Amygdala (tissue), 56 donors: ENCODE measurements at places on chromosomes 5 and 9.

DNA sequence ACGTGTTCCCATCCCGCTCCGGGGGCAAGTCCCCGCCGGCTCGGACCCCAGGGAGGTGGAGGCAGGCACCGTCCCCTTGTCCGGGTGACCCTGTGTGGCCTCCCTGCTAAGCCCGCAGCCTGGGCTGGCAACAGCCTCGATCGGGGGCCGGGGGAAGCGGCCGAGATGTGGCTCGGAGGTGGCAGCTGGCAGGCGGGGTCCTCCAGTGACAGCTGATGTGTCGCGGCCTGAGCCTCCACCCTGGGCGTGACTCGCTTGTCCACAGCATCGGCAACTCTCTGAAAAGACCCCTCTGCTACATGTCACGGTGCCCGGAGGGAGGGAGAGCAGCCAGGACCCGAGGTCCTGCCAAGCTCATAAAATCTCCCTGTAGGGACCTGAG lies 124.8 kb upstream of the IRX4 start:
- no peak for DNase-seq

DNA sequence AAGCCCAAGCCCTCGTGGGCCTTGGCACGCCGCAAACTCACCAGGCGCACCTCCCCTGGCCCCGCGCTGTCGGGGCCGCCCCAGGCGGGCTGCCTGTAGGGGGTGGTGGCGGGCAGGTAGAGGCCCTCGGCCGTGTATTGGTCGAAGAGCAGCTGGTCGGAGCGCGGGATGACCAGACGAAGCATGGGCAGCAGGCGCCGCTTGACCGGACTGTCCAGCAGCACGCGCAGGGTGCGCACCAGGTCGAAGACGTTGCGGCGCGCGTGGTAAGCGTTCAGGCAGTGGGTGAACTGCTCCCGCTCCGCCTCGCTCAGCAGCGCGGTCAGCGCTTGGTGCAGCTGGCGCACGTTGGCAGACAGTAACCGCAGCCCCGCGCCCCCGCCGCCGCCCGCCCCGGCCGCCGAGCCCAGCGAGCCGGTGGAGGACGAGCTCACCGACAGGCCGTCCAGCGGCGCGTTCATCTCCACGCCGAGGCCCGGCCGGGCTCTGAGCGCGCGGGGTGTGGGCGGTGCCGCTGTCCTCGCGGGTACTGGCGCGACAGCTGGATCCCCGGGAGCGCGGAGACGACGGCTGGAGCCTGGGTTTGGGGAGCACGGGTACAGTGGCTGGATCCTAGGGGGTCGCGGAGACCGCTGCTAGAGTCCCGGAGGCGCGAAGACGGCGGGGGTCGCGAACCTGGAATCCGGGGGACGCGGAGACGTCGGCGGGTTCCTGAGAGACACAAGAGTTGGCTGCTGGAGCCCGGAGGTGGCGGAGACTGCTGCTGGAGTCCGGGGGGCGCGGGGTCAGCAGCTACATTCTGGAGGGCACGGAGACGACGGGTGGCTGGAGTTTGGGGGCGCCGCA lies 709 bp downstream of the WHRN start:
- no peak for DNase-seq

DNA sequence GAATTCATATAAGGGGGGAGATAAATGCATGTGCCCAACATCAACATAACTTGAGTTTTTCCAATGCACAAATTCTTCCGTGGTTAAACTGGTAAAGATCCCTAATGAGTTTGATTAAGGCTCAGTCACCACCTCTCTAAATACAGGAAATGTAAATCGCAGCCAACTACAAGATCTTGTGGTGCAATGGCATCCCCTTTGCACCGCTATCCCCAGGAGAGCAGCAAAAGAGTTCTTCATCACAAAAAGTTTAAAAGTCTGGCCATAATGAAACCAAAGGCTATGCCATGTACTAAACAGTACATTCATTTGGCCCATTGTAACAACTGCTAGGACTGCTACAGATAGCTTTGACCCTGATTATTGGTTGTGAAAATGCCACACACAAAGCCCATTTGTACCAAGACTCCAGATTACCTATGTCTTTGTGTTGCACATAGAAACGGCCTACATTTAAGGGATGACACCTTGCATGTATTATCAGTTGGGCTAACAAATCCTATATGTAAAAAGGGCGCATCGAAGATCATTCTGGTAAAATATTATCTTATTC lies 44.5 kb downstream of the ZNF608 start:
- DNase-seq: no peak

DNA sequence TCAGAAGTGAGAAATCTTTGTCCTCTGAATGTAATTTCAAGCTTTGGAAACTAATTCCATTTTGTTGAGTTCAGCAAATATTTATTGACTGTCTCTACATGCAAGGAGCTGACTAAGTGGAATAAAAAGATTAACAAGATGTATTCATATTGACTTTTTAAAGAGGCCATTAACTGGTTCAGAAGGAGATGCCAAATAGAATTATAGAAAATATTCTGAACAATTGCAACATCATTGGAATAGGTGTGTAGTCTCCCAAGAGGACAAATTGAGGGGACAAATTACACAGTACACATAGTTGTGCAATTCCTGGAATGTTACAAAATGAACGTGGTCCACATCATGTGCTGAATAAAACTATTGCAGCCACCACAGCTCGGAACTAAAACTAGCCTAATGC lies 224.2 kb downstream of the NPR3 start:
- no peak for DNase-seq

GRCh38 chr9:25225938-25226760 lies 452.1 kb downstream of the TUSC1 start:
- no peak for DNase-seq

- no peak for DNase-seq
These were observed 1384.3 kb upstream of the WWC1 start for GRCh38 chr5:166906991-166907713.

GRCh38 chr5:117665121-117665520 lies 1090.5 kb upstream of the SEMA6A start:
- no peak for DNase-seq

- no peak for DNase-seq
These were observed 290.6 kb downstream of the PIK3R1 start for GRCh38 chr5:68505917-68506860.

- peak; percentile 17 for DNase-seq
These were observed 74.4 kb downstream of the SLC28A3 start for GRCh38 chr9:84266087-84266561.

DNA sequence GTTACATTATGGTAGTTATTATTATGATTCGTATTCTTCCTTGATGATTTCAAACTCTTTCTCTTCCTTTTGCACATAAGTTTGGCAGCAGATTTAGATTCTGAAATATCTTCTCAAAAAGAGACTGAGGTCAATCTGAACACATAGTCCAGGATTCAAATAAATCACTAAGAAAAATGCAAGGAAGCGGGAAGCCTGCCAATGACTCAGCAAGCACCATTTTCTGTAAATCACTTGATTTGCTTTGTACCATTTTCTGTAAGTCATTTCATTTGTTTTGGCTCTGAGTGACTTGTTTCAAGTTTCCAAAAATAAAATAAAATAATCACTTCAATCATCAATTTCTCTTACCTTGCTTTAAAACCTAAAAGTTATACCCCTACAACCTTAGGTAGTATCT lies 24.6 kb upstream of the GLIS3 start:
- no peak for DNase-seq

- DNase-seq: no peak
These were observed 6.7 kb upstream of the C5orf63 start for GRCh38 chr5:127079994-127080491.

GRCh38 chr5:157651623-157652376 lies 438 bp downstream of the SOX30 start:
- DNase-seq: no peak

- DNase-seq: no peak
These were observed 52.2 kb upstream of the TUT7 start for GRCh38 chr9:86406366-86406765.

- DNase-seq: no peak
These were observed 198.9 kb downstream of the TAF11L14 start for GRCh38 chr5:17832949-17833745.

DNA sequence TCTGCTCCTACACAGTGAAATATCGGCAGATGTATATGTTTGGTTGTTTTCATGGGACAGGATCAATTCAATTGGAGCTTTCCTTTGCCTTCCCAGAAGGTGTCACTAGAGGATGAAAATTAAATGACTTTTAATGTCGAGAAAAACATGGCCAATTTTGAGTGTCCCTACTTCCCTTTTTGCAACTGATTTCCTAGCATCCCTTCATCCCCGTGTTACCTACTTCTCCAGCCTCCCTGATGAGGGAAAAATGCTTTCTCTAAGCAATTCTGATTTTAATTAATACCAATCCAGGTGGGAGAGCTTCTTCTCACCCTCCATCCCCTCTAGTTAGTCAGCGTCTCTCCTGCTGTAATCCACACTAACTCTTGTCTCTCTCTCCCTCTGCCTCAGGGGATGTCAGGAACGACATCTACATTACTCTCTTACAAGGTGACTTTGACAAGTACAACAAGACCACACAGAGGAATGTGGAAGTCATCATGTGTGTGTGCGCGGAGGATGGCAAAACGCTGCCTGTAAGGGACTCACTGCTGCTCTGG lies 64.9 kb downstream of the DOCK2 start:
- DNase-seq: no peak

GRCh38 chr9:83511051-83511450 lies 27.1 kb downstream of the FRMD3 start:
- no peak for DNase-seq

- DNase-seq: no peak
These were observed 5.6 kb downstream of the HRH2 start for GRCh38 chr5:175663186-175664184.

GRCh38 chr5:67146574-67146973 lies 50.0 kb downstream of the CD180 start:
- DNase-seq: no peak

DNA sequence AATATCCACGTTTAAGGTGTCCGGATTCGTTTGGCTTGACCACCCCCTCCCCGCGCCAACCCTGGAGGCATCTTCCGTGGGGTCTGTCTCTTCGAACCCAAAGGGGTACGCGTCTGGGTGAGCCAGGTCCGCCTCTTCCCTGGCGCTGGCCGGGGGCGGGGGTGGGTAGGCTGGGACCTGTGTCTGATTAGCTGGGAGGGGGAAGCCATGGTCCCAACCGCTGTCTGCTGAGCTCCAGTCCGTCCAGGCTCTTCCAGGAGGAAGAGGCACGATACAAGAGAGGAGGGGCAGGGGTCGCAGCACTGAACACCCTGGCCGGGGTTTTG lies at the start of gene LVRN:
Gene LVRN, plus strand, starts transcription at position 237 of the 326 bp plus-strand sequence. CDS start 143 bp downstream, outside the sequence.
- no peak for DNase-seq

DNA sequence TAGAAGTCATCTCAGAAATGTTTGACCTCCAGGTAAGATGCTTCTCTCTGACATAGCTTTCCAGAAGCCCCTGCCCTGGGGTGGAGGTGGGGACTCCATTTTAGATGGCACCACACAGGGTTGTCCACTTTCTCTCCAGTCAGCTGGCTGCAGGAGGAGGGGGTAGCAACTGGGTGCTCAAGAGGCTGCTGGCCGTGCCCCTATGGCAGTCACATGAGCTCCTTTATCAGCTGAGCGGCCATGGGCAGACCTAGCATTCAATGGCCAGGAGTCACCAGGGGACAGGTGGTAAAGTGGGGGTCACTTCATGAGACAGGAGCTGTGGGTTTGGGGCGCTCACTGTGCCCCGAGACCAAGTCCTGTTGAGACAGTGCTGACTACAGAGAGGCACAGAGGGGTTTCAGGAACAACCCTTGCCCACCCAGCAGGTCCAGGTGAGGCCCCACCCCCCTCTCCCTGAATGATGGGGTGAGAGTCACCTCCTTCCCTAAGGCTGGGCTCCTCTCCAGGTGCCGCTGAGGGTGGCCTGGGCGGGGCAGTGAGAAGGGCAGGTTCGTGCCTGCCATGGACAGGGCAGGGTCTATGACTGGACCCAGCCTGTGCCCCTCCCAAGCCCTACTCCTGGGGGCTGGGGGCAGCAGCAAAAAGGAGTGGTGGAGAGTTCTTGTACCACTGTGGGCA lies 642 bp downstream of the CSF2 start:
- DNase-seq: no peak

GRCh38 chr9:19022206-19022605 lies 10.8 kb downstream of the SAXO1 start:
- no peak for DNase-seq

DNA sequence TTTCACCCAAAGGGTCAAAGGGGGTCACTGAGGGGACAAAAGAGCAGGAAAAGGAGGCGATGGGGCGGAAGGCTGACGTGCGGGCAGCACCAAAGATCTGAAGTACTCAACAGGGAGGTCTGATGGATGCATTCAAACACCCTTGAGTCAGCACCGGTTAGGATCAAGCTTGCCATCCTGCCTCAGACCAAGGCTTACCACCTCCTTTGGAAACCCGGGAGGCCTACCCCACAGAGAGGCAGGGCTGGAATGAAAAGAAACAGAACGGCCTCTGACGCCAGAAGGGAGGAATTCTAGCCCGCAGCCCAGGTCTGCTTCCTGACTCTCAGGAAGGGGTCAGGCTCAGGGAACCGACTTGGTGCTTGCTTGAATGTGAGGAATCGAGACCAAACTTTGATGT lies 125.6 kb downstream of the PAPPA start:
- DNase-seq: no peak

DNA sequence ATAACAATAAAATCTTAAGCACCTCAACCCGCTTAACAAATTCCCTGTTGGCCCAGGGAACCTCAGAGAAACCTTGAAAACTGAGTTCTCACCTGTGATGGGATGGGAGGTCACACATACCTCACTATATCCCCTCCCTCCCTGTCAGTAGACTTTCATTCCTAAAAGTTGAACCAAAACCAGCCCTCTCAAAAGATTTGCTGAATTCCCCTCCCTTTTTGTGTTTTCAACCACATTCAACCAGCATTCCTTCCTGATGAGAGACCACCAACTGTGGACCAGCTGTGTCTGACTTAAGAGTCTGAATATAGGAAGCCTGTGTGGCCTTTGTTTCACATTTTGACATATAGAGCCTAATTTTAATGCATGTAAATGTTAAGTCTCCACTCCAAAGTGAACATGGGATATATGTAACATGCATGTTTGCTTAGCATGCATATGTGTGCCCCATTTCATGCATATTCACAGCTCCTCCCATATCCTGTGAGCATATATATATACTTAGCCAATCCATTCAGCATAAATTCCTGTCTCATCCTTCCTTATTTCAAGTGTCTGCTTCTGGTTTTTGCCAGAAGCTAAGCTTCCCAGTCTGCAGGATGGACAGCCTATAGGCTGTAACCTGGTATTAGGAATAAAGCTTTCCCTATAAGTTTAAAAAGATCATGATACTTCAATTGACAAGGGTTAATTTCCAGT lies 604.6 kb downstream of the PTPRD start:
- DNase-seq: no peak

DNA sequence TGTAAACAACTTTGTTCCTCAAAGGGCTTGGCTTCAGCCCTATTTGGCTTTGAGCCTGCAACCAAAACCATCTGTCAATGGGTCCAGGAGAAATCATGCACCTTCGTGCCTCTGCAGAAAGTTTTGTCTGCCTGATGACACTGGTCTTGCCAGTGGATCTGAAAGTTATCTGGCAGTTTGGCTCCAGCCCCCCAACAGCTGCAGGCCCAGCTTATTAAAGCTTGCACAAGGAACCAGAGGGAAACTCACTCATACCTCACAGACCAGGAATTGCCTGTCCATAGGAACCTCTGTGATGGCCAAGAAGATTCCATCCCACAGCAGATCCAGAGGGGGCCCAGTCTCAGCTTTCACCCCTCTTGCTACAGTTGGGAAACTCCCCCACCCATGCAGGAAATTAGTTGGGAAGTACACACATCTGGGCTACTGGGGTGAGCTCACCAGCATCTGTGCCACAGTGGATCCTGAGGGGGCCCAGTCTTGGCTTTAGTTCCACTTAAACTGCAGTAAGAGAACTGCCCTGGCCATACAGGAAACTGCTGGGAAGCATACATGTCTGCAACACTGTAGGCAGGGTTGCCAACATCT lies 265.5 kb downstream of the GRIA1 start:
- no peak for DNase-seq

- no peak for DNase-seq
These were observed 5.4 kb downstream of the ISL1 start for GRCh38 chr5:51388488-51389287.

GRCh38 chr5:131992370-131992769 lies 19.1 kb downstream of the ACSL6 start:
- DNase-seq: no peak
